ENCODE measurements at places on chromosomes 4 and X.

DNA sequence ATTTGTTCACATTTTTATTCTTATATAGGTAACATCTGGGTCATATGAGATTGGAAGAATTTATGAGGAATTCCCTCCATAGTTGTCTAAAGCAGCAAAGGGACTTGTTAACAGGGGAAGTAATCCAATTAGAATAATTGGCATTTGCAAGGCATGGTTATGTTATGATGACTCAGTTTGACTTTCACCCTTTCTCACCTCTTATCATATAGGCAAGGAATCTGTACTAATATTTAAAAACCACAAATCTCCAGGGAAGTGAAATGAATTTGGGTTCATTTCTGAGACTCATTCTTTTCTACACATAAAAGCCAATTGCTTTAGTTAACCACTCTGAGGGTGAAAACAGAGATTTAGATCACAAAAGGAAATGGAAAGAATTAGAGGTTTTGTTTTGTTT is 281.5 kb upstream of the DKK2 start:
- no peak for DNase-seq

- no peak for DNase-seq
Measured at GRCh38 chr4:6857009-6857882, 52.4 kb upstream of the TBC1D14 start.

DNA sequence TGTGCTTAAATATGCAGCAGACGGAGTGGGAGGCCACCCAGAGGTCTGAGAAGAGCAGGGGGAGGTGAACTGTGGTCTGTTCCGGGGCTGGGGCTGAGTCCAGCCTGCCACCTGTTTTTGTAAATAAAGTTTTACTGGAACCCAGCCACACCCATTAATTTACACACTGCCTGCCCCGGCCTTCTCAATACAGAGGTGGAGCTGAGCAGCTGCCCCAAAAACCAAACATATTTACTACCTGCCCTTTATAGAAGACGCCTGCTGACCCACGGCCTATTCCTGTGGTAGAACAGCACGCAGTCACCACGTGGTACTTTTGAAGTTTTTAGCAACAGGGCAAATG is 45.9 kb downstream of the FGFRL1 start:
- DNase-seq, result no peak

DNA sequence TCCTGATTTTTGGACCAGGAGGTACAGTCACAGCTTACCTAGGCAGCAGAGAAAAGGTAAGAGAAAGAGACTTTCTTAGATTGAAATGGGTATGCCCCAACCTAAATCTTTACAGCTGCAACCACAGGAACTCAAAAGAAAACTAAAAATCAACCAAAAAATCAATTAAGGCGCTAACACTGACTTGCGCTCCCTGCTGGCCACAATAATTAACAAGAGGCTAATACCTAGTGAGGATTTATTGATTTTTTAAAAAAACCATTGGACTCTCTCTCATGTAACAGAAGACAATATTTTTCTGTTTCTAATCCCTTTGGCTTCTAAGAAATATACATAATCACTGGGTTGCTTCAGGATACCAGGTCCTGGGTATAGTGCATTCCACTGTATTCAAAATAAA is 153.9 kb upstream of the TENM3 start:
- no peak for DNase-seq

- DNase-seq, result no peak
Measured at GRCh38 chrX:99705701-99706100, 704.4 kb downstream of the PCDH19 start.

GRCh38 chr4:98573791-98574190 is 84.6 kb downstream of the TSPAN5 start:
- DNase-seq, result no peak

- DNase-seq, result no peak
Measured at GRCh38 chr4:101824500-101824899, 34.0 kb downstream of the BANK1 start.

- no peak for DNase-seq
Measured at GRCh38 chr4:25843340-25844097, 19.3 kb downstream of the SEL1L3 start.

GRCh38 chrX:135484641-135485289 is 35.7 kb upstream of the INTS6L start:
- DNase-seq, result no peak

DNA sequence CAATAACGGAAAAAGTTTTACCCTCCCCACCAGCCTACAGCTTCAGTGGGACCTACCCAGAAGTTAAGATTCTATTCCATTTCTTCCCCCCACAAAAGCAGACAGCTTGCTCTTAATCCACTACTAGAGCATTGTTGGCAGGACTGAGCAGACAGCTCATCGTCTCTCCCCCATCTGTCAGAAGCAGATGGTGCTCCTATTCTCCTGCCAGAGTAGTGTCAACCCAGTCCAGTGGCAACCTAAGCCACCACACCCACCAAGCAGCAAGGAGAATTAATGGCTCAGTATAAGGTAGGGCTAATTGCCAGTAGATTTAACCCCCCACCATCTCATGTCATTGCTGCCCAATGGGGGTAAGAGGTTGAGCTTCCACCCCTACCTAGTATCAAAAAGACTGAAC is 62.0 kb downstream of the AWAT2 start:
- no peak for DNase-seq

DNA sequence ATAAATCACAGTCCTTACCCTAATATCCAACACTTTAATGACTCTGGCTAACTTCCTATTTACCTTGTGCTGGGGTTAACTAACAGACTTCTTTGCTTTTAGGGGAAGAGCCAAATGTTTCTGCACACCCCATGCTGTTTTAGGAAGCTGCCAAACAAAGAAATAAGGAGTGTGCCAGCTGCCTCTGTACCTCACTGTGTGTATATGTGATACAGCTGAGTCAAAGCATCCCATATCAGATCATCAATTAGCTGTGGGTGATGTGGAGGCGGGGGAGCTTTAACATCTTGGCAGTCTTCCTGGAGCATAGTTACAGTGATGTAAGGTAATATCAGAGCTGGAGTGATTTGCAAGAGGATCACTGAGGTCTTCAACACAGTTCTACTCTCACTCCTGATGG is 95.4 kb downstream of the COL25A1 start:
- DNase-seq, result no peak

DNA sequence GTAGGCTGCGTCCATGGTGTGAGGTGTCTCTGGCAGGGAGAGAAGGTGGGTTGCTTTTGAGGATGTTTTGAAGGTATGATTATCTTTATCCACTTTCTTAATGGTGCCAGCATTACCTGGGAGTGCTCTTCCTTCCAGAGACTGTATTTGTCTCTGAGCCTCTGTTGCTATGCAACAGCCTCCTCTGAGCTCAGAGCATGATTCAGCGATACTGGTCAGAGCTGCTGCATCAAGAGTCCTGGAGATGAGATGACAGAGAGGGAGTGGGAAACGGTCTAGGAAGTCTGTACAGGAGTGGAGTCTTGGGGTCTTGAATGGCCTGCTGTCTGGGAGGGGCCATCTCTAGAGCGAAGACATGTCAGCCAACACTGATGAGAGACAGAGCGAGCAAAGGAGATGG is 104.4 kb upstream of the RAB40AL start:
- DNase-seq, result no peak

- DNase-seq, result no peak
Measured at GRCh38 chr4:146267826-146268225, 53.5 kb downstream of the REELD1 start.

DNA sequence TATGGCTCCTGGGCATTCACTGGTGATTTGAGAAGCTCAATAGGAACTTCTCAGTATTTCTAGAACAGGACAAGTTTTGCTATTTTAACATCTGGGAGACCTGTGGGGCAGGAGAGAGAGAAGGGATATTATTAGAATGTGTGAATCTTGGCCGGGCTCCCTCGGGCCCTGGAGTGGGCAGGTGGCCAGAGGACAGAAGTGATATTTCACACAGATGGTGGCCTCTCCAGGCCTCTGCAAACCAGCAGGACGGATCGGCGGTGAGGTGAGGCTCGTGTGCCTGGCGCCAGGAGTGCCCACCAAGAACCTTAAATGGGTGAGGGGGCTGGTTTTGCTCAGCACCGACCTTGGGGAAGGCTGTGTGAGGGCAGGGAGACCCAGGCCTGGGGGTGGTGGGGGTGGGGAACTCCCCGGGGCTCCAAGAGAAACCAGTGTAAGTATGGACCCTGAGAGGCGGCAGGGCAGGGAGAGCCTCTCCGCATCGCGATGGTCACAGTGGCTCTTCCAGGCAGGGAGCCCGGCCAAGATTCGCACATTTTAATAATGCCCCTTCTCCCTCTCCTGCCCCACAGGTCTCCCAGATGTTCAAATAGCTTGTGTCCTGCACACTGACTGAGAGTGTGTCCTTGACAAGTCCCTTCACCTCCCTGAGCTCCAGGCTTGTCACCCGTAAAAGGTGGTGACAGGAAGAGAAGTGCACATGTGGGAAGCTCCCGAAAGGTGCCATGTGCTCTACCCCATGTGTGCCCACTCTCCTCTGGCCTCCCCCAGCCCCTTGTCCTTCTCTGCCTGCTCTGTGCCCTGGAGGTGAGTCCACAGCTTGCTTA is 64.9 kb downstream of the SORCS2 start:
- DNase-seq, result no peak

GRCh38 chrX:45003085-45003484 is 130.1 kb downstream of the KDM6A start:
- no peak for DNase-seq

DNA sequence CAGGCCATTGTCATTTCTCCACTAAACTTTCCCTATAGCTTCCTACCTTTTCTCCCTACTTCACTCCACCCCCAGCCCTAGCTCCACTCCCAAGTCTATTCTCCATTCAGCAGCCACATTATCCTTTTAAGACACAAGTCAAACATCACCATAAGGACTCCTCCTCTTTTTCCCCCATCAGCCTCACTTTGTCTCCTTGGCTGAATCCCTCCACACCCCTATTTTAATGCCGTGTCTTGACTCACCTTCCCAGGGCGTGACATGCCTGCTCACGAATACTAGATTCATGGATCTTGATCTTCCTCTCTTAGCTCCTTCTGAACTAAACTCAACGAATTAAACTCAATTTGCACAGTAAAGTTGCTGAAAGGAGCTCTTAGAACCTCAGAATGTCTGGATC is 281.9 kb downstream of the PTTG2 start:
- no peak for DNase-seq

GRCh38 chrX:11401966-11402365 is 108.8 kb downstream of the AMELX start:
- DNase-seq, result no peak

GRCh38 chrX:70039758-70040157 is 10.0 kb downstream of the AWAT2 start:
- DNase-seq, result no peak

- no peak for DNase-seq
Measured at GRCh38 chrX:10509397-10509796, 111.0 kb downstream of the MID1 start.

- no peak for DNase-seq
Measured at GRCh38 chr4:103197765-103198110, 405 bp downstream of the CENPE start.

- no peak for DNase-seq
Measured at GRCh38 chrX:16839852-16840460, 30.2 kb downstream of the RBBP7 start.

DNA sequence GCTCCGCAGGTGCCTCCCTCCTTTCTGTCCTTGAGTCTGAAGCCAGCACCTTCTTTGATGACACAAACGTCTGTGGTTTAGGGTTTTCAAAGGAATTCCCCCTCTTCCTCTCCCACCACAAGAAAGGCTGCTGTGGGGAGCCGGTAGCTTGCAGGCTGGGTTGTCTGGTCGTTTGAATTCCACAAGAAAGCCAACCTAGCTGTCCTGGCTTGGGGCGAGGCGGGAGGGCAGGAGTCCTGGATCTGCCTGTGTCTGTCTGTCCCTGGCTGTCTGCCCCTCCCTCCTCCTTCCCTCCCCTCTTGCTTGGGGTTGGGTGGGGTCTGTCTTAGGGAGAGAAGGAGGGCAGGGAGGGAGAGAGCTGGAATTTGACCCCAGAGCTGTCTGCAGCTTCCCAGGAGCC is 56.3 kb downstream of the SHROOM2 start:
- DNase-seq, result no peak

DNA sequence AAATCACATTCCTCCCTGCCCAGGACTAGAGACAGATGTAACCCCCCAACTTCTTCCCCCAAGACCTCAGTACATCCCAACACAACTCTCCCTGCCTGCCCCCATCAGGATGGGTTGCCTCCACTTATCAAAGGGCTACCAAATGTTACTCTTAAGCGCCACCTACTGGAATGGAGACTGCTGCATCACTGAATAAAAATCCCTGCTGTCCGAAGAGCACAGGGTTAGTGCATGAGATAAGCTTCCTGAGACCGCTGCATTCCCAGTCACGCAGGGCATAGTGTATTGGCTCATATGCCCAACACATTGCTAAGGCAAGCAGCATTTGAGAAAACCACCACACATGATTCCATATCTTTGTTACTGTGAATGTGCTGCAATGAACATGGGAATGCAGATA is 544.5 kb downstream of the PPP4R3C start:
- DNase-seq, result no peak

DNA sequence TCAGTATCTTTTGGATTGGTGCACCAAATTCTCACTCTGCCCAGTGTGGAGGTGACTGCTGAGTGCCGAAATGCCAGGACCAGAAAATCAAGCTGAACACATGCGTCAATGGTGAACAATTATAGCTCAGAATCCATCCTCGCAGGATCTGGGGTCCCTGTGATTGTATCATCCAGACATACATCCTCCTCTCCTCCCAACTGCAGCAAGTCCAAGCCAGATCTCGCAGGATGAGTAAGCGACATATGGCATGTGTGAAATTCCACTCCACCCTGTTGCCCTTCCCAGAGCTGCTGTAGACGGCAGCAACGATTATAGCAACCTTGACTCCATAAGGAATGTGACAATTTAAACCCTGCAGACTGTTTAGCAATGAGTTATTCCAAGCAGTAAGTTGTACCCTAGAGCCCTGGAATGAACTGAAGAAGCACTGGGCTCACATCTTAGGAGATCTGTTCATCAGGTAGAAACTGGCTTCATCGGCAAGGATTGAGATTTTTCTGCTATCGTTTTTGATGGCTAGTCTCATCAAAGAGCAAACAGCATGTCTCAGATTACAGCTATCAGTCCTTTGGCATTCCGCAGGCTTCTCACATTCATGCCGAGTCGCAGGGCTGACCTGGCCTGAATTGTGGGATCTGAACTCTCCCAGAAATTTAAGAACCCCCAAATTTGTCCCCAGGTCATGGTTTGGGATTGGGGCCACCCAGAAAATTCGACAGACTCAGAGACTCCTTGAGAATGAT is 35.5 kb upstream of the SORBS2 start:
- DNase-seq, result no peak

DNA sequence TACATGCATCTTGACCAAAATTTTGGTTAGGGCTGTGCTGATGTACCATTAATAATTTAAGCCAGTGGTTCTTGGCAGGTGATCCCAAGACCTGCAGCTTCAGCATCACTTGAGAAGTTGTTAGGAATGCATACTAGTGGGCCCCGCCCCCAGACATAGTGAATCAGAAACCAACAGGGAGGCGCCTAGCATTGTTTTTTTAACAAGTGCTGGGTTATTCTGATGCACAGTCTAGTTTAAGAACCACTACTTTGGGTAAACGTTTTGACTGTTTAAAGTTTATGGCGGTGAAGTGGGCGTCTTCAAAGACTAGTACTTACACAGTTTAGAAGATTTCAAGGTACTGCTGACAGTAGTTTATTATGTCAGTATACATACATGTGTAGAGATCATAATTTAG is 23.6 kb downstream of the FAM199X start:
- DNase-seq, result no peak

- no peak for DNase-seq
Measured at GRCh38 chr4:176479767-176480166, 160.0 kb downstream of the SPCS3 start.

Data from stimulated activated CD4-positive, alpha-beta T cell treated with anti-CD3 and anti-CD28 coated beads, TNF-alpha, amount 100 ng/mL, for 1 hour (primary cell).